ENCODE measurements at places on chromosomes 12 and 14. TPM values are rescaled to one million over a fixed set of nuclear protein-coding genes. Genes with fewer than 3 reads are reported as not detected.

Gene SERPINA12
- total RNA-seq: not detected

Gene TCTN2
- total RNA-seq: 10.0 TPM

Gene IFNG-AS1
- total RNA-seq: not detected

Gene CBLN3
- total RNA-seq: 1.2 TPM

Gene CLEC4D
- total RNA-seq: not detected

Gene CATSPERB
- total RNA-seq: 0.11 TPM

Gene RFX4
- total RNA-seq: not detected

Gene KERA
- total RNA-seq: not detected

Gene FOXG1
- total RNA-seq: 0.83 TPM

DNA sequence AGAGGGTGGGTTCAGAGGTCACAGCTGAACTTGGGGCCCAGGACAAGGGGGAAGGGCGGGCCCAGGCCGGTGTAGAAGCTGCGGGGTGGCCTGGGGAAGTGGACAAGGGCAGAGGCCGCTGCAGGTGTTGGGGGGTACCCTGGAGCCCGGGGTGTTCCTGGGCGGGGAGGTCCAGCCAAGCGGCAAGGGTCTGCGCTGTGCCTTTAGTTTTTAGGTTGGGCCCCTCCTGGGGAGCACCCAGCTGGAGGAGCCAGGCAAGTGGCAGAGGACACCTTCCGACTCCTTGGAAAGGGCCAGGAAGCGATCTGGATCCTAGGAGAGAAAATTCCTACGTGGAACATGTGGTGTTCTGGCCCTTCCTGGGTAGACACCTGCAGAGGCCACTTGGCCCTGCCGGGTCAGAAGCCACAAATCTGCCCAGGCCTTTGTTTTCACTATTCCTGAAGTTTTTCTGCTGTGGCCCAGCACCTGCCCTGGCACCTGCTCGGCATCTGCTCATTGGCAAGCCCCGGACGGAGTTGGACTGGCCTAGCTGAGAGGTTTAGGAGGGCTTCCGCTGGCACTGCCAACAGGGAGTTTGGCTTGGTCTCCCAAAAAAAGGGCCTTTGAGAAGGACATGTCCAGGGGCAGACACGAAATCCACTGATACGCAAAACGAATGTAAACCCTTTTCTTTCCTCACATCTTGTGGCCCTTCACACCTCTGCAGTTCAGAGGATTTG is 61.1 kb downstream of the SMUG1 start:
- peak overlapping the region; percentile 72 for H3K4me3 ChIP-seq
- DNase-seq: no peak
- H3K27ac ChIP-seq: peak overlapping the region; percentile 82
- no peaks in the 10 kb centered on the region for H3K27me3 ChIP-seq

GRCh38 chr12:121781998-121782979 is 11.2 kb downstream of the RHOF start:
- no peaks in the 10 kb centered on the region for H3K27me3 ChIP-seq
- H3K4me3 ChIP-seq: no peak overlapping the region
- peaks cover 36% of the 10 kb centered on the region for H3K4me1 ChIP-seq
- no peak for DNase-seq
- peak overlapping the region; percentile 84 for H3K27ac ChIP-seq

DNA sequence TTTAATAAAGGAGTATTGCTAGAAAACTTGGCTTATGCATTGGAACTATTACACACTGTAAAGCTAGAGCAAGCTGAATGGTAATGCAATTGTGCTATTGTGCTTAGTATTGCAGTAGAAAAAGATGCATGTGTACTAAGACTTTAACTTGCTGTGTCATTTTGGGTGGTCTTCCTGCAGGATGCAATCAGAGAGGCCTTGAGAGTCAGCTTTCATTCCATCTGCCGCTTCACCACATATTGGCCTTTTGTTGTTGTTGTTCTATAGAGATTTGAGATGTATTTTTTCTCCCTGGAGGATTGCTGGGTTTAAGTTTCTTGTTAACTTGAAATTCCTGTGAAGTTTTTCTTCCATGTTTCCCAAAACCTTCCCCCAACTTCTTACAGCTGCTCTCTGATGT is 449.7 kb downstream of the TMTC2 start:
- H3K4me1 ChIP-seq: no peaks in the 10 kb centered on the region
- DNase-seq: no peak
- no peak overlapping the region for H3K4me3 ChIP-seq

DNA sequence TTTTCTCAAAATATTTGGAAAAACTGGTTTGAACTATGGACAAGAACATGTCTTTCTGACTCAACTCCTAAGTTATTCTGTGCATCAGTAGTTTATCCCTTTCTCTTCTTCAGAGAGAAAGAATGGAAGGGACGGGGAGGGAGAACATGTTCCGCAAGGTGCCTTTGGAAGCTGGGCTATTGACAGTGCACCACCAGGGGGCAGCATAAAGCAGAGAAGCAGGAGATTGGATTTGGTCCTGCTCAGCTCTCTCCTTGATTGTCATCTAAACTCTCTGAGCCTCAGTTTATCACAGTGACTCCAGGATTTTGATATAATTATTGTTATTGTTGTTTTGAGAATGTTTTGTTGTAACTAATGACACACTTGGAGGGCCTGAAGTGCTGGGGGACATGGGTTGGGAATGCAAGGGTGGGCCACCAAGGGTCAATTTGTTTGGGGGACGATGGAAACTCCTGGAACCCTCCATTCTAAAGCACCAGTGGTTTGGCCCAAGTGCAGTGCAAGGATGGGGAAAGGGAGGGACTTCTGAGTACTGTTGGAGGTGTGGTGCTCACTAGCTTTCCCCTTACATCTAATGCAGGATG is 45.3 kb upstream of the ANO6 start:
- DNase-seq: peak; percentile 94
- H3K36me3 ChIP-seq: no peaks in the 10 kb centered on the region
- no peaks in the 10 kb centered on the region for H3K27me3 ChIP-seq
- peaks cover 9% of the 10 kb centered on the region for H3K4me1 ChIP-seq

- H3K4me1 ChIP-seq: no peaks in the 10 kb centered on the region
- no peak overlapping the region for H3K27ac ChIP-seq
- H3K4me3 ChIP-seq: no peak overlapping the region
- no peaks in the 10 kb centered on the region for H3K27me3 ChIP-seq
These were observed 9.5 kb upstream of the CAPRIN2 start for GRCh38 chr12:30764251-30764650.

DNA sequence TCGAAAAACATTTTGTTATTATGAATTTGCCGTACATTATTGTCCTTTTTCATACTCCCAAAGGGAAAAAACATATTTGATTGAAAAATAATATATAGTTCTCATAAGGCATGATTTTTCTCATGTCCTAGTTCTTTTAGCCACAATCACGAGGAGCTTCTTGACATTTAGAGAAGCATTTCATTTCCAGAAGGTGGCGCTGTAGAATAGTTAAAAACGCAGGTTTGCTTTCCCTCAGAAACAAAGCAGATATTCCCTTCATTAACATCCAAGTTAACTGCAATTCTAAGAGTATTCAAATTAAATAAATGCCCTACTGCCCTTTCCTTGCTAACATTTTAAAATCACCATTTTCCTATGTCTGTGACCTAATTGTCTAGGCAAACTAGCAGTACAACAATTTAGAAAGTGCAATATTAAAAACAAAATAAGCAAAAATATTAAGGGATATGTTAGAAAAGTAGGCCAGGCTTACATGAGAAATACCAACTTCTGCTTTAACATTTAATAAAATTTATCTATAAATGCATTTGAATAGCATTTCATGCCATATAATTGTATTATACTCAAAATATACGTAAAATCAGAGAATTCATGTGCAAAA is 10.9 kb upstream of the PIK3C2G start:
- no peak overlapping the region for H3K27ac ChIP-seq
- H3K4me3 ChIP-seq: no peak overlapping the region
- peaks cover 8% of the 10 kb centered on the region for H3K4me1 ChIP-seq
- no peaks in the 10 kb centered on the region for H3K27me3 ChIP-seq
- no peaks in the 10 kb centered on the region for H3K36me3 ChIP-seq

- no peak within 1 kb of the TSS for H3K27ac ChIP-seq
- H3K27me3 ChIP-seq: peaks cover 3% of the 10 kb centered on the region
- H3K4me1 ChIP-seq: peaks cover 66% of the 10 kb centered on the region
- peak; percentile 91 for DNase-seq
- no peaks in the 10 kb centered on the region for H3K36me3 ChIP-seq
These were observed at the start of gene NKX2-1 for GRCh38 chr14:36519431-36520321. Gene NKX2-1 (minus strand): TSS chr14:36520232. CDS start chr14:36520129, 103 bp downstream.

DNA sequence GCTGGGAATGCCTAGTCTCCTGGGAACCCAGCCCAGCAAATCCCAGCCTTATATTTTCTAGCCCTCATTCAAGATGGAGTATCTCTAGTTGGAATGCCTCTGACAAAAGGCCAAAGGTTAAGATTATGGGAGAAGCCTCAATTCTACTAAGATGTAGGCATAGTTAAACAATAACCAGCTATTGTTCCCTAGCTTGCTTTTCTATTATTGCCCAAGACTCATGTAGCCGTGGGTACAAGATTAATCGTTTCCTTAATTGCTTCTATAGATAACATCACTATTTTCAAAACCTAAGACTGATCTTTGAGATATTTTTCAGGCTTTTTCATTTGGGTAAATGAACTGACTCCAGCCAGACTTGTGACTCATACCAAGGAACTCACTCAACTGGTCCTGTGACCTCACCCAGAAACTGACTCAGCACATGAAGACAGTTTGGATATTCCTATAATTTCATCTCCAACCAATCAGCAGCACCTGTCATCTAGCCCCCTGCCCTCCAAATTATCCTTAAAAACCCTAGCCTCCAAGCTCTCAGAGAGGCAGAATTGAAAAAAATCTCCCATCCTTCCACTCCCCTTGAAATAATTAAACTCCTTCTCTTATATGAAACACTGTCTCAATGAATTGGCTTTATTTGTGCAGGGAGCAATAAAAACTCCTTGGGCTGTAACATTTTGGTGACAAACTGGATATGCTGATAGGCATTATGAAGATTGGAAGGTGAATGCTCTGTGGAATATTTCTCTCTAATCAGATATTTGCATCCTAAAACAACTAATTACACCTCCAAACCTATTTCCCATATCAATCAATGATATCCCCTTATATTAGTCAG is 589.0 kb downstream of the C12orf50 start:
- H3K4me1 ChIP-seq: no peaks in the 10 kb centered on the region
- H3K27me3 ChIP-seq: no peaks in the 10 kb centered on the region
- H3K36me3 ChIP-seq: no peaks in the 10 kb centered on the region
- H3K27ac ChIP-seq: no peak overlapping the region

- H3K4me3 ChIP-seq: no peak overlapping the region
- peaks cover 20% of the 10 kb centered on the region for H3K4me1 ChIP-seq
- no peak for DNase-seq
- no peaks in the 10 kb centered on the region for H3K27me3 ChIP-seq
- no peak overlapping the region for H3K27ac ChIP-seq
These were observed 181.9 kb downstream of the NUAK1 start for GRCh38 chr12:105956662-105957457.

DNA sequence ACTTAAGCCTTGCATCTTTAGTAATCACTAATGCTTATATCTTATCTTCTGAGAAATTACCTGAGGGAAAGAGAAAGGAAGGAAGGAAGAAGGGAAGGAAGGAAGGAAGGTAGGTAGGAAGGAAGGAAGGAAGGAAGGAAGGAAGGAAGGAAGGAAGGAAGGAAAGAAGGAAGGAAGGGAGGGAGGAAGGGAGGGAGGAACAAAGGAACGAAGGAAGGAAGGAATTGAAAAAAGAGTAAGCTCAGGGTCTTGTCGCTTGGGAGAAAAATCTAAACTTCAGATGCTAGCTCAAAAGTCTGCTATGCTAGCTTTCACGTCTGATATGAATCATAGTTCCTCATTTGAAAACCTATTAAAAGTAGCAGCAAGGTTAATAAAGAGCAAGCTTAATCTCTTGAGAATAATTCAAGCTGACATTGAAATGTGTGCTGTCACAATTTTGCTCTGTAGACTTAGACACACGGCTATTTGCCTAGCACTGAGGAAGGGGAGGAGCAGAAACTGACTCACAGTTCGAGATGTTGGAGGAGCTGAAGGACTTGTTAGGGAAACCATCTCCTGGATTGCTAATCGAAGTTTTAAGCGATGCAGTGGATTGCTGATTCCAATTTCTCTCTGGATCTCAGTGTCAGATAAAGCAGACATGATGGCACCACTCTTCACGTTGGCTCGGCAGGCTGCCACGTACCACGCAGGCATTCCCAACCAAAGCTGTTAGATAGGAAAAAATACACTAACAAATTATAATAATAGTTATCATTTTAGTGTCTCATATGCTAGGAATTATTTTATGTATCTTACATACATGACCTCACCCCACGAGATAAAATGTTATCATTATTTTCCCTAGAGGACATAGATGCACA is 216.7 kb downstream of the ACSS3 start:
- H3K4me1 ChIP-seq: no peaks in the 10 kb centered on the region
- no peaks in the 10 kb centered on the region for H3K36me3 ChIP-seq
- H3K27me3 ChIP-seq: no peaks in the 10 kb centered on the region
- no peak for DNase-seq
- no peak overlapping the region for H3K4me3 ChIP-seq

GRCh38 chr14:64815257-64815656 is 64.5 kb downstream of the SPTB start:
- peaks cover under 1% of the 10 kb centered on the region for H3K36me3 ChIP-seq
- no peaks in the 10 kb centered on the region for H3K27me3 ChIP-seq
- no peak for DNase-seq
- H3K4me3 ChIP-seq: no peak overlapping the region
- H3K27ac ChIP-seq: no peak overlapping the region

- H3K4me3 ChIP-seq: no peak overlapping the region
- peaks cover 66% of the 10 kb centered on the region for H3K36me3 ChIP-seq
- H3K27ac ChIP-seq: no peak overlapping the region
- no peak for DNase-seq
- H3K27me3 ChIP-seq: no peaks in the 10 kb centered on the region
These were observed 16.0 kb downstream of the ULK1 start for GRCh38 chr12:131910302-131911027.

DNA sequence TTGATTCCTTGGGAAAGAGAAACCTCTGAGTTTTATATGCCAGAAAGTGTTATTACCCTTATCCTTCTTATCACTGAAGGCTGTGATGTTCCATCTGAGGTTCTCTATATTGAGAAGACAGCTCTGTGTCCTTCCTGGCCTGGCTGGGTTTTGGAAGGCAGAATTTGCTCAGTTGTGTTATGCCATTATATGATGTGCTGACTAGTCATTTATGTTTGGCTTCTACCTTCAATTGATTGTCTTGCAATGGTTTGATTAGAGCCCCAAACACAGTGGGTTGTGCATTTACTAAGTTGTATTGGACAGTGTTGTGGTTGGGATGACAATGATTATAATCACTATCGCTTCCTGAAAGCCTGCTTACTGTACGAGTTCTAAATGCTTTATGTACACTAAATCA is 265.7 kb downstream of the SNAPC1 start:
- H3K4me3 ChIP-seq: no peak overlapping the region
- no peak for DNase-seq
- H3K4me1 ChIP-seq: no peaks in the 10 kb centered on the region
- no peaks in the 10 kb centered on the region for H3K36me3 ChIP-seq
- H3K27ac ChIP-seq: no peak overlapping the region

DNA sequence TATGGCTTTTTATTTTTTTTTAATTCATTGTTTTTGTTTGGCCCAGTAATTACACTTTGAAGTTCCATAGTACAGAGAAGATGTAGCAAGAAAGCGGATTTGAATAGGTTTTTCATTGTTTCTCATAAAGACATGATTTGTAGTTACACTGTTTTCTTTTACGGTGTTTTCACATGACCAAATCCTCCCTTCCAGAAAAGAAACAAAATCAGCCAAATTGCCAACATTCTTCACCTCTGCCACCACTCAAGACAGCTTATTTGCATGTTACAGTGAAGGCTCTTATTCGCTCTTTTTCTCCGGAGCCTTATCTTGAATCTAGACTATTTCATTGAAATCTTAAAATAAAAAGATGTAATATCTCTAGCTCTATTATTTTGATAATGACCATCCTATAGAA is 50.9 kb upstream of the KCNH5 start:
- H3K27ac ChIP-seq: no peak overlapping the region
- no peaks in the 10 kb centered on the region for H3K36me3 ChIP-seq
- no peaks in the 10 kb centered on the region for H3K27me3 ChIP-seq
- no peaks in the 10 kb centered on the region for H3K4me1 ChIP-seq
- DNase-seq: no peak
- no peak overlapping the region for H3K4me3 ChIP-seq
